ENCODE measurements at places on chromosomes 6 and 20.

DNA sequence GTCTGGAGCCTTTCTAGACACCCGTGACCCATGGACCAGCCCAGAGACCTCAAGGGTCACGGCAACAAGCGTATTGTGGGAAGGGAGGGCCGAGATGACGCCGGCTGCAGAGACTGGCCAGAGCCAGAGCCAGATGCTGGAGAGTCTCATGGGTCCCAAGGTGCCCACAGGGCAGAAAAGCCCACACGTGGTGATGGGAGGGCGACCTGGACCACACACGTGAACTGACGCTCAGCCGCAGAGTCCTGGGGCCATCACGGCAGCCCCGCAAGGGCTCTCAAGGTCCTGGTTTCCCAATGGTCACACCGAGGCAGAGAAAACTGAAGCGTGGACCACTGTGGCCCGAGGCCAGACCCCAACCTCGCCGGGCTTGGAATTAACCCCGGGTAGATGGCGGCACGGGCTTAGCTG is 92.6 kb downstream of the YTHDF1 start:
- DNase-seq = no peak

DNA sequence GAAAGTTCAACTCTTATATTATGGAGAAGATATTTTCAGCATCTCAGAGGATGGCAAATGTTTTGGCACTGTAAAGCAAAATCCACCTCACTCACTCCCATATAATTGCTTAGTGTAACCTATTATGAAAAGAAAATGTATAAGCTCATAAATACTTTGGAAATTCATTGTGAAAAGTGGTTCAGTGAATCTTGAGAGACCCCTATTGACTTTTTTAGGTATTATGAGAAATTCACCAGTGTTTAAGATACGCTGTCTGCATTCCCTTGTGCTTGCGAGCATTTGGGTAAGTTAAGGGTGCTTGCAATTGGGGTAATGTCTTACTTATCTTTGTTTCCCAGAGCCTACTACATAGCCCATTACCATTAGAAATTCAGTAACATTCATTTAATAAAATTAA is 66.3 kb upstream of the BMP5 start:
- no peak for DNase-seq

- DNase-seq = no peak
These were observed 4.6 kb upstream of the TGM2 start for GRCh38 chr20:38169636-38170193.

DNA sequence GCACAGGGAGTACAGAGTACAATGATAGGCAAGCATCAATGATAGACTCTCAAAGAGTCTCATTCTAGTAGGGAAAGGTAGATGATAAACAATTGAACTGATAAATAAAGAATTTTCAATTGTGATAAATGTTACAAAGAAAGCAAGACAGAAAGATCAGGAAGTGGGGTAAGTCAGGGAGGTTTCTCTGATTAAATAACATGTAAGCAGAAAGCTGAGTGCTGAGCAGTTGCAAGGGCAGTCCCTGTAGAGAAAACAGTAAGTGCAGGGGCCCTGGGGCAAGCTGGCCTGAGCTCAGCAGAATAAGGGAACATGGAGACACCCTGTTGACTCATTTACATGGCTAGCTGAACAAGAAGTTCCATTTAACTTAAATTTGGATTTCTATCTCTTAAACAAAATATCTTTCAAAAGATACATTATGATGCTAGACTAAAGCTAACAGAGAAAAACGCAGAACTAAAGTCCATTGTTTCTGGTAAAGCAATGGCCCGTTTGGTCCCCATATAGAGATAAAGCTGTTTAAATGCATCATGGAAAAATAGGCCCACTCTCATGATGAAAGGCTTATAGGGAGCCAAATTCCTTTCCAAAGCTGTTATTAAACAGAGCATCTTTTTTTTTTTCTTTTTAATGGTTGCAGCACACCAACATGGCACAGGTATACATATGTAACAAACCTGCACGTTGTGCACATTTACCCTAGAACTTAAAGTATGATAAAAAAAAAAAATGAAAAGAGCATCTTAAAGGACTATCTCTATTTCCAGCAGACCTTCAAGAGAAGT is 5.3 kb upstream of the TNFAIP3 start:
- DNase-seq = no peak

DNA sequence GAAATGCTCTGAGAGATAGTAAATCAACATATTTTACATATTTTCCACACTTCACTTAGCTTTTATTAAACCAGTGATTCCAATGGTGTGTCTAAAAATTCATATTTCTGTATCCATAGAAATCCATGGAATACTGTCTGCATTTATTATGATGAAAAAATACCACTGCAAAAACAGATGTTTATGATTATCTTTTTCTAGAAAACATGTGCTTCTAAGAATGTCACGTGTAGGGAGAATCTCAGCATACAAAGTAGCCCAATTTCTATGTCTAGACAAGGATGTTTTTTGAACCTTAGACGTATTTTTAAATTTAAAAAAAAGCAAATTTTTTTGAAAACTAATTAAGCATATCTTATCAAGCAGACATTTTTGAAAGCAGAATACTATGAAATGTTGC is 622.4 kb downstream of the TENT5A start:
- no peak for DNase-seq

DNA sequence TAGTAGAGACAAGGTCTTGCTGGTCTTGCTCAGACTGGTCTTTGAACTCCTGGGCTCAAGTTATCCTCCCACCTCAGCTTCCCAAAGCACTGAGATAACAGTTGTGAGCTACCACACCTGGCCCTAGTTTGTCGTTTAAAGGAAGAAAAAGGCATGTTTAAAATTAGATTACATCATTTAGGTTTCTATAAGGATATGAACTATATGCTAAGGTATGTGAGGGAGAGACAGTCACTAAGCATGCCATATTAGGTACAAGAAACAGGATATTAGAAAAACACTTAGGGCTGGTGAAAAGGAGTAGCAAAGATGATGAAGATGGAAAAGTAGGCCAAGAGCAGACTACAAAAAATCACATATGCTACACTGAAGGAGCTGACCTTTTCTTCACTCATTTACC is 106.4 kb downstream of the ASCC3 start:
- no peak for DNase-seq

GRCh38 chr6:391559-392440 is at the start of gene IRF4:
Gene IRF4 (plus strand): TSS chr6:391752. CDS start chr6:393153, 1,401 bp downstream.
- DNase-seq = no peak

DNA sequence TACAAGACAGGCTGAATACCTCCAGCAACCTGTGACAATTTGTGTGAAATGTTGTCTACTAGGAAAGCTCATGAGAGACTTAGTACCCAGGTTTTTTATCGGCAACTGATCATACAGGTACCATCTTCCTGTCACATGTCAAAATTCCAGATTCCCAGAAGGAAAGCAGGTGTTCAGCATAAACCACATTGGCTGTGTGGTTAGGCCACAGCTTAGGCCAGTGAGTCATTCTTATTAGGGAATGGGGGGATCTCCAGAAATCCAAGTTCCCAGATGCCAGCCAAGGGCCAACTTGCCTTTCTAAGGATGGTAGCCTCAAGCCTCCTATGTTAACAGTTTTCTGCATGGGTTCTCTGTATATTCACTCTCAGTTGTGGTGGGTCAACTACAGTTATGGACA is 65.9 kb downstream of the FAM184A start:
- DNase-seq = no peak

GRCh38 chr6:1049900-1050299 is 262.0 kb upstream of the FOXQ1 start:
- no peak for DNase-seq

- DNase-seq = no peak
These were observed 1.5 kb upstream of the MSH5 start for GRCh38 chr6:31737991-31738979.

- no peak for DNase-seq
These were observed 22.8 kb upstream of the PNRC1 start for GRCh38 chr6:89057759-89058158.

GRCh38 chr20:38514947-38515346 is 42.3 kb downstream of the RALGAPB start:
- DNase-seq = no peak

DNA sequence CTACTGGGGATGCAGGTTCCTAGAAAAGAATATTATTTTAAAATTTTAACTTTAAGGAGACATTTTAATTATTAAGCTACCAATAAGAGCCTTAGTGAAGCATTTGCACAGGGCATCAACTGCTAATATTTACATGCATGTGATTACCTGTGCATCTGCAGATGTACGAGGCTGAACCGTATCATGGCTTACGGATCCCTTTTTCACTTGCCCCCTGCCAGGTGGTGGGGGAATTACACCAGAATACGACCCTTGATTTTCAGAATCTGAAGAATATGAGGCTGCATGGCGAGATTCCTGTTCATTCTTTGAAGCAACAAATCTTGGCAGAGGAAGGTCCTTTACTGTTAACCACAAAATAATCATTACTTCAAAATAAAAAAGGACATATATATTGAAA is 42.7 kb downstream of the REPS1 start:
- no peak for DNase-seq

DNA sequence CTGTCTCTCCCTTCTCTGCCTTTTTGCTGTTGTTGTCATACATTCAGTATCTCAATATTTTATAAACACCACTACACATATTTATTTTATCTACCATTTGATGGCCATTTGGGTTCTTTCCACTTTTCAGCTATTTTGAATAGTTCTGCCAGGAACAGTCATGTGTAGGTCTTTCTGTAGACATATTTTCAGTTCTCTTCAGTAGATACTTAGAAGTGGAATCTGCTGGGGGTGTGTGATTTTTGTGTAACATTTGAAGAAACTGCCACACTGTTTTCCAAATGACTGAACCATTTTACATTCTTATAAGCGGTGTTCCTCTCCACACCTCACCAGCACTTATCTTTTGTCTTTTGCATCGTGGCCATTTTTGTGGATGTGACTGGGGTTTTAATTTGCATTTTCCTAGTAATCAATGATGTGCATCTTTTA is 197.7 kb downstream of the ARID1B start:
- no peak for DNase-seq

GRCh38 chr6:158608221-158608620 is 36.3 kb downstream of the DYNLT1 start:
- no peak for DNase-seq

- no peak for DNase-seq
These were observed 223.8 kb upstream of the ECI2 start for GRCh38 chr6:4359108-4359730.

DNA sequence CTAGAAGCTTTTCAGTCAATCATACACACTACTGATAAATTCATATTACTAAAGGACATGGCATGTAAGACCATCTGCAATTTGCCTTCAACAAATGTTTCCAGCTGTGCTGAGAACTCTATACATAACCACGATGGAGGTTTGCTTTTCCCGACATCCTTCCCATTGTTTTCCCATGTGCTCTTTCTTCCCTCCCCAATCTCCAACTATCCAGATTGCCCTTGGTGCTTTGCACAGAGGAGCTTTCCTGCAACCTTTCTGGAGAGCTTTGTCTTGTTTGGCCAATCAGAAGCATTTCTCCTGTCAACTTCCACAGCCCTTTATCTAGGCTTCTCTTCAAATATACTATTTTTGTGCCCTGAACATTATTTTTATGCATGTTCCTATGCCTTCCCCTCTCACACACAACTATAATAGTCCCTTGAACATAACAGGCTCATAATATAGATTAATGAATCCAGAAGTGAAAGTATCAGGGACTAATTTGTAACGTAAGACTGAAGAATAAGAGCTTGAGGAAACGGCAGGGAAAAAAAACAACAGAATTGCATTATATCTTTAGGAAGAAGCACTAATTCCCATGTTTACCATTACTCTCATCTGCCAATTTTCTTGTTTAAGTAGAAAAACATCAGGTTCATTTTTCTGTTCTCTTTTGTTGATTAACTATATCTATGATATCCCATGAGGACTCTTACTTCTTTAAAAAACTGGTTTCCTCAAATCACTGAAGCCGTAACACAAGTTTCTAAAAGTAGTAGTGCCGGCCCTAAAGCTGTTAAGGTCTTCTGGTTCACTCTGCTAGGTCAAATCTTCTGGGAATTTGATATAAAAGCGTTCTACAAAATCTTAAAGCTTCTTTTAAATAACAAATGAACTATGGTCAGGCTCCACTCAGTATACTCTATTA is 20.1 kb downstream of the SMLR1 start:
- DNase-seq = no peak

GRCh38 chr6:111239461-111239860 is 152.2 kb downstream of the SLC16A10 start:
- no peak for DNase-seq

- no peak for DNase-seq
These were observed 97.8 kb downstream of the PLEKHG1 start for GRCh38 chr6:150697515-150697914.

DNA sequence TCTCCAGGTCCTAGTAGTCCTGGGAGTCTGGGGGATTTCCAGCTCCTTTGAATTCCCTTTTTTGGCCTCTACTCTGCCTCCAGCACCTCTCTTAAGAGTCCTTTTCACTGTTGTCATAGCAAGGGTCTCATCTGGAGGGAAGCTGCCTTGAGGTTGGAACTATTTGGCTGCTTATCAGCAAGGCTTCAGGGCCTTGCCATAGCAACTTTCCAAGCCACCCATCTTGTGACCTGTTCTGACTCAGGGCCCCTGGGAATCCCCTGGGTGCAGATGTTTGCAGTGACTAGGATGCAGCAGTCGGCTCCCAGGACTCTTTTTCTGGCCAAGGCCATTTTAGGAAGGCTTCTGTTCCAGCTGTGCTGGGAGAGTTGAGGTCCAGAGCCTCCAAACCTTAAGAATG is 12.4 kb downstream of the PKIG start:
- DNase-seq = no peak

GRCh38 chr6:105601541-105602236 is 198.8 kb upstream of the PREP start:
- no peak for DNase-seq

- no peak for DNase-seq
These were observed 72.1 kb downstream of the SLC24A3 start for GRCh38 chr20:19284400-19285178.

DNA sequence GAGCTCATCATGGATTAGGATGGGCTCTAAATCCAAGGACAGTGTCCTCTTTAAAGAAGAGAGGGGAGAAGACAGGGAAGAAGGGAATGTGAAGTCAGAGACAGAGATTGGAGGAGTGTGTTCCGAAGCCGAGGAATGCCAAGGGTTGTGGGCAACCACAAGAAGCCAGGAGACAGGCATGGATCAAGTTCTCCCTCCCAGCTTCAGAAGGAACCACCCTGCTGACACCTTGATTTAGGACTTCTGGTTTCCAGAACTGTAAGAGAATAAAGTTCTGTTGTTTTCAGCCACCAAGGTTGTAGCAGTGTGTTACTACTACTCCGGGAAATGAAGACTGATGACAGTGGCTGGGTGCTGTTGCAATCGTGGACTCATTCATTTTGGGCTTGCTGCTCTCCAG is 120.1 kb downstream of the RPS12 start:
- DNase-seq = no peak

- no peak for DNase-seq
These were observed 182.7 kb upstream of the OLIG3 start for GRCh38 chr6:137676888-137677287.

- no peak for DNase-seq
These were observed 1729.5 kb downstream of the GRIK2 start for GRCh38 chr6:103122766-103123601.

DNA sequence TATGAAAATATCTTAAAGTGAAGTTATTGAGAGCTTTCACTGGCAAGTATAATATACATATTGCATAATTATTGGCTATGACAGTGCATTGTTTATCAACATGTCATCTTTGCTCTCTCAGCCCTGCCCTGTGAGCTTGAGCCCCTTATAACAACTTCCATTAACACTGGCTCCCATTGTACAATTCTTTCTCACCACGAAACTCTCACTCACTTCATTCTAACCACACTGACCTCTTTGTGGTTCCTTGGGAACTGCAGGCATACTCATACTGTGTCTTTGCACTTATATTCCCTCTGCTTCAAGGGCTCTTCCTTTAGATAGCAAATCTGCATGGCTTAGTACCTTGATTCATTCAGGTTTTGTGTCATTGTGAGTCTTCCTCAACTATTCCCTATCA is 411.8 kb downstream of the CDKAL1 start:
- DNase-seq = no peak

GRCh38 chr20:43744966-43745730 is 18.3 kb upstream of the GTSF1L start:
- DNase-seq = no peak

Data from D721Med (cell line).